ENCODE measurements at places on chromosomes 5 and 9.

GRCh38 chr9:14417237-14417636, 103.3 kb upstream of the NFIB start:
- DNase-seq, result no peak

GRCh38 chr5:32541241-32541640, 44.1 kb upstream of the SUB1 start:
- DNase-seq, result no peak

GRCh38 chr9:113247640-113248039, 26.3 kb downstream of the SLC31A1 start:
- no peak for DNase-seq

GRCh38 chr9:86352440-86353077, 1.7 kb downstream of the TUT7 start:
- DNase-seq, result no peak

GRCh38 chr9:121021301-121021700, 28.8 kb downstream of the C5 start:
- peak; percentile 12 for DNase-seq

DNA sequence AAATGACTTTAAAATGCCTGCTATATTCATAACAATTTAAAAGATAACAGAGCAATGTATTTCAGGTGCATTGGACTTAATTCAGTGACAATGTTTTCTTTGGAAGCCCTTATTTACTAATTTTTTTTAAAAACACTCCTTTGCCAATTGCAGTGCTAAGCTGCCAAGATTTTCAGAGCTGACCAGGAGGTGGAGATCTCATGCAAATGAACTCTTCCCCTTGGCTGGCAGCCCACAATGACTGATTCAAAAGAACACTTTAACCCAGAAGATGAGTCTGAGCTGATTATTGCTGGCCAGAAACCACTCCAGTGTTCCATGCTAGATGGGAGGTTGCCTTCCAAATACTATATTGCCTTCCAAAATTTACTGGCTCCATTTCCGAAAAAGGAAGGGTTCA, 128.3 kb upstream of the CCNH start:
- DNase-seq, result peak; percentile 32

- DNase-seq, result no peak
These were observed 136.3 kb upstream of the SMARCA2 start for GRCh38 chr9:1878811-1879210.

GRCh38 chr5:116154931-116155330, 70.1 kb downstream of the COMMD10 start:
- DNase-seq, result no peak

GRCh38 chr5:160626322-160626721, 204.7 kb downstream of the PTTG1 start:
- no peak for DNase-seq

DNA sequence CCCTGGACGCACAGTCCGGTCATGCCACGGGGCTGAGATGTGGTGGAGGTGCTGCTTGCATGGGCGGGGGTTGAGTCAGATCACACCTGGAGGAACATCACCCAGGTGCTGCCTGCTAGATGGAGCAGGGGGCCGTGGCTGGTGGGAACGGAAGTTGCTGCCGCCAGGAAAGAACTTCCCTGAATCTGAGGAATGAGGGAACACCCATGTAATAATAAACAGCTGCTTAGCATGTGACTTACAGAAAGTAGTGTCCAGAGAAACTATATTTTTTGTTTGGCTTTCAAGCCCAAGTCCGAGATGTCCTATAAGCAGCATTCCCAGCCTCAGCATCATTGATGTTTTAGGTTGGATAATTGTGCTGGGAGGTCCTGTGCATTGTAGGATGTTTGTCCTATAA, 27.1 kb upstream of the FAM240B start:
- no peak for DNase-seq

- no peak for DNase-seq
These were observed 219.7 kb downstream of the TRPM3 start for GRCh38 chr9:70901746-70902145.

GRCh38 chr9:88998503-88998902, 7.2 kb downstream of the S1PR3 start:
- DNase-seq, result no peak

- no peak for DNase-seq
These were observed 30.1 kb upstream of the MUSK start for GRCh38 chr9:110638381-110638954.

GRCh38 chr5:168234133-168234532, 57.3 kb upstream of the WWC1 start:
- DNase-seq, result no peak

- DNase-seq, result no peak
These were observed 129.1 kb downstream of the EBF1 start for GRCh38 chr5:158970569-158971014.

DNA sequence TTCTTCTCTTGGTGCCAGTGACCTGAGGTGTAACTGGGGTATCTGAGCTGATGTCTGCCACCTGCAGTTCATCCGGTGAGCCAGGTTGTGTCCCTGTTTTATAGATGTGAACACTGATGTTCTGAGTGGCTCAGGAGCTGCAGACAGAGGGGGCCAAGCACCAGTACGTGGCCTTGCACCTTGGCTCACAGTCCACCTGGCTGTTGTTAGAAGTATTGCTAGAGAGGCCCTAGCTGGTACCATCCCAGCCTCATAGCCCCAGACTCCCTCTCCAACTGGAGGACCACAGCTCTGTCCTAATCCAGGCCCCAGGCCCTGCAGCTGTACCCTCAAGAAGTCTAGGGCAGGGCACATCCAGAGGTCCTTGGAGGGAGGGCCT, 16.2 kb downstream of the PHF2 start:
- DNase-seq, result no peak

DNA sequence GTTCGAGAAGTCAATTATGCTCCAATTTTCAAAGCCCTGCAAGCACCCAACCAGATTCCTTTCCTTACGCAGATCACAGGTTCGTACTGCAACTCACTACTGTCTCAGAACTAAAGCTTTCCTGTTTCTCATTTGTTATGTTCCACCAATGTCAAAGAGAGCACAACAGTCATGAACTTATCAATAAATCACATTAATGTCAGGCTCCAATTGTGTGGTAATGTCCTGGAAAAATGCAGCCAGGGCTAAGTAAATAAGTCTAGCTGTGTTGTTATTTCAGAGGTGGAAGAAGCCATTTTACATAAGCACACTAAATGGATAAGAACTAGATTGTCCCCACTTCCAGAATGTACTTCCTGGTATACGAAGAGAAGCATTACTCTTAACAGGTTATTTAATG, 488.6 kb upstream of the PTGER4 start:
- no peak for DNase-seq

DNA sequence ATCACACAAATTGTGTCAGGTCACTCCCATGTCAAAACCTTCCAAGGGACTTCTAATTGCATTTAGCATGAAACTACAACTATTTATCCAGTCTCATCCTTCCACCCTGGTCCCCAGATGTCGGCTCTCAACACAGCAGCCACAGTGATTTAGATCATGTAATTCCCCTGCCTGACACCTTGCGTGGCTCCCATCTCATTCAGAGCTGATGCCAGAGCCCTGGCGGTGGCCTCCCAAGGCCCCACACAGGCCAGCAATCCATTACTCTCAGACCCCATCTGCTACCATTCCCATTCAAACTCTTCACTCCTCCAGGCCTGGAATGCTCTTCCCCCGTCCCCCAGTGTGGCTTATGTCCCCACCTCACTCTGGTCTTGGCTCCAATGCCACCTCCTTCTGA, 2.4 kb downstream of the SLC35D2 start:
- DNase-seq, result no peak

DNA sequence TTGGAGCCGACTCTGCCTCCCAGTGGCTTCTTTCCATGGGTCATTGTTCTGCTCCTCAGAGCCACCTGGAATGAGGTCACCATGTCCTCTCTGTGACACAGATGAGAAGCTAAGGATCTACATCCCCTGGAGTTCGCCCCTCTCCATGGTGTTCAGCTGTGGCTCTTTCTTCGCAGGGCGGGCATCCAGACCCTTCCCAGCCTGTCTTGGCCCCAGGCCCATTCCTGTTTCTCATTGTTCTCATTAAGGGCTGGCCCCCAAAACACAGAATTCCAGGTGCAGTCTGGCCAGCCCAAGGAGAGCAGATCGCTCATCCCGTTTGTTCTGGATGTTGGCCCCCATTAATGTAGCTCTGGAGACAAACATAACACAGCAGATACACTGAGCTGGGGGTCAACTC, 66.4 kb upstream of the COL15A1 start:
- DNase-seq, result no peak

GRCh38 chr9:22100626-22101025, 91.5 kb upstream of the CDKN2B start:
- no peak for DNase-seq

DNA sequence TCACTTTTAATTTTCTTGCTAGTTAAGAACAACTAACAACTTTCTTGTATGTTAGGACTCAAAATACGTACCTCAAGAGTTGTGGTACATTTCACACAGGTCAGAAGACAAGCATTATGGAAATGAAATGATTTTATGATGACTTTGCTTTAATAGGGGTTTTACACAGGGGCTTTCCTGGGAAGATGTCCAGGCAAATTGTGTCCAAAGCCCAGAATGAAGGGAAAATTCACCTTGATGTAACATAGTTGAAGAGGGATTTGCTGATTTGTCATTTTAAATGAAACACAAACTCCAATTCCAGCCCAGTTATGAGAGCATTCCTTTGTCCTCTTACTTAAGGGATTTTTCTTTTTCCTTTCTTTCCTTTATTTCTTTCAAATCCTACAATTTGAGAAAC, 89.2 kb downstream of the ARL15 start:
- DNase-seq, result no peak

DNA sequence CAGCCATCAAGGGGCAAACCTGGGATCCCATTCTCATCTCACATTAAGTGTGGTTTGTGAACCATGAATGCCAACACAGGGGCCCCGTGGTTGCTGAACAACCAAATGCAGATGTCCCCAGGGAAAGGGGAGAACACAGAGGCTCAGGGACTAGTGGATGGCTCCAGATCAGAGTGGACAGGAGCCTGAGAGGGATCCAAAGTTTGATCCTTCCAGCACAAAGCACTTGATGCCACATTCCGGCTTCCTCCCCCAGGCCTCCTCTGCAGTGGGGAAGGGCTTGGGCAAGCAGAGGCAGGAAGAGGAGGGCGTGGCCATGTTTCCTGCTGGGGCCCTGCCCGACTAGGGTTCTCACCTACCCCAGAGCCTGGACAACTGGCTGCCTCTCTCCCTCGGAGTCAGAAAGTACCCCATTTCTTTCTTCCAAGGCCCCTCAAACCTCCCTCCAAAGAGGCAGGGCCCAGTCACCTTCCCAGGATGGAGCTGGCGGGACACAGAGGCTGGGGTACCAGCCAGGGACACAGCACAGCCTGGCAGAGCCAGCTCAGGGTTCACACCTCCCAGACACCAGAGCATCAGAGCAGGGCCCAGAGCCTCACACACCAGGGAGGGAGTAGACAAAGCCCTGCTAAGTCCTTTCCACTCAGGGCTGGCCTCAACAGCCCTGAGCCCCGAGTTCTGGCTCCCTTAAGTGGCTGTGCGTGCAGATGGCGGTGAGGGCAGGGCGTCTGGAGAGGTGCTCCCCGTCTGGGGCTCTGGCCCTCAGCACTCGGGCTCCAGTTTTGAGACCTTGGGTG, 4.3 kb upstream of the RNF44 start:
- DNase-seq, result no peak

GRCh38 chr9:121183666-121184423, 17.8 kb downstream of the RAB14 start:
- DNase-seq, result no peak

GRCh38 chr5:33852319-33852718, 39.5 kb downstream of the ADAMTS12 start:
- no peak for DNase-seq

- DNase-seq, result peak; percentile 64
These were observed 27.1 kb upstream of the BASP1 start for GRCh38 chr5:17190242-17190778.

- no peak for DNase-seq
These were observed 118.1 kb upstream of the SMIM23 start for GRCh38 chr5:171667341-171668096.

GRCh38 chr5:154614125-154614524, 136.1 kb upstream of the HAND1 start:
- DNase-seq, result no peak

DNA sequence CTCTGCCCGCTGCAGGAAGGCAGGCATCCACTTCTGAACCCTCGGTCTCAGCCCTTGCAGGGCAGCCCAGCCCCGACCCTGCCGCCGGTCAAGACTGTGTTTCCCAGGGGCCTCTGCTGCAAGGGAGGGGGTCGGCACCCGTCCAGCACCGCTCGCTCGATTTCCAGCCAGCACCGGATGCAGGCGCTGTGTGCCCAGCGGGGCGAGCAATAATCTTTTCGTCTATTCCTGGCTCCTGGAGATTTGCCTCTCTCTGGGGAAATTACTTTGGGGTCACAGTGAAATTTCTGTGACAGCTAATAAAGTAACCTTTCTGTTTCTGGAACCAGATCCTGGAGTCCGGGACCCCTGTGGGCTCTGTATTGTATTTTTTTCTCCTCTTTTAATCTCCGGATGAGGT, 155.3 kb downstream of the COL23A1 start:
- DNase-seq, result no peak

DNA sequence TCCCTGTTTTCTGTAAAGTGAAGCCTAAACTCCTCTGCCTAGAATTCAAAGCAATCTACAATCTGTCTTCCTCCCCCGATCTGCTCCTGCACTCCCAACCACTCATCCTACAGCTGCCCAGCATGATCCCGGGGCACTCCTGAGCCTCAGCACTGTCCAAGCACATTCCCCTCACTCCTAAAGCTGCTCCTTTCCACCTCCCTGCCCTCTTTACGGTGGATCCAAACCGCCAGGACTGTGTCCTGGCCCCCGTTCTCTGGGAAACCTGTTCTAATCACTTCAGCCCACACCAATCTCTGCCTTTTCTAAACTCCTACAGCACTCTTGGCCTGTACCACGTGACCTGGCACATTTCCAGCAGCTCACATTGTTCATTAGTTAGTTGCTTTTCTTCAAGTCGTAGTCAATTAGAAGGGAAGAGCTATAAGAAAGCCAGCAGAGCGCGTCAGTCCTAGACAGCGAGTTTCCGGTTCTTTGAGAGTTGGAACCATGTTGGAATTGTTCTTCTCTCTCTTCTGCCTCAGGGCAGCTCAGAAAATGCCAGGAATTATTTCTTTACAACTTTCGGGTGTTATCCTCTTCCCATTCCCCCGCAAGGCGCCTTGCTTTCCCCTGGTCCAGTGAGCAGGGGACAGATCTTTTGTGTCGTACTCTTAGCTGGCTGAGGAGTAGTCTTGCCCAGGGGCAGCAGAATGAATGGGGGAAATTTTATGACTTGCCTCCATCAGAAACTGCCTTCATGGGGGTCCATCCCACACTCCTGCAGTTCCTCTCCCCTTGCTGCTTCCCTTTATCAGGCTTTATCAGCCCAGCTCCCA, 60.7 kb downstream of the NRG2 start:
- no peak for DNase-seq

GRCh38 chr5:96952118-96952750, 16.4 kb downstream of the LNPEP start:
- DNase-seq, result no peak

GRCh38 chr5:125181955-125182354, 435.5 kb upstream of the ZNF608 start:
- DNase-seq, result no peak

- no peak for DNase-seq
These were observed 30.0 kb downstream of the STRBP start for GRCh38 chr9:123238365-123238764.

All from GM04504 (cell line).